ENCODE measurements at places on chromosomes 3 and 15.

- no peak for DNase-seq
Observed at GRCh38 chr3:107198581-107199181, 178.6 kb upstream of the CCDC54 start.

DNA sequence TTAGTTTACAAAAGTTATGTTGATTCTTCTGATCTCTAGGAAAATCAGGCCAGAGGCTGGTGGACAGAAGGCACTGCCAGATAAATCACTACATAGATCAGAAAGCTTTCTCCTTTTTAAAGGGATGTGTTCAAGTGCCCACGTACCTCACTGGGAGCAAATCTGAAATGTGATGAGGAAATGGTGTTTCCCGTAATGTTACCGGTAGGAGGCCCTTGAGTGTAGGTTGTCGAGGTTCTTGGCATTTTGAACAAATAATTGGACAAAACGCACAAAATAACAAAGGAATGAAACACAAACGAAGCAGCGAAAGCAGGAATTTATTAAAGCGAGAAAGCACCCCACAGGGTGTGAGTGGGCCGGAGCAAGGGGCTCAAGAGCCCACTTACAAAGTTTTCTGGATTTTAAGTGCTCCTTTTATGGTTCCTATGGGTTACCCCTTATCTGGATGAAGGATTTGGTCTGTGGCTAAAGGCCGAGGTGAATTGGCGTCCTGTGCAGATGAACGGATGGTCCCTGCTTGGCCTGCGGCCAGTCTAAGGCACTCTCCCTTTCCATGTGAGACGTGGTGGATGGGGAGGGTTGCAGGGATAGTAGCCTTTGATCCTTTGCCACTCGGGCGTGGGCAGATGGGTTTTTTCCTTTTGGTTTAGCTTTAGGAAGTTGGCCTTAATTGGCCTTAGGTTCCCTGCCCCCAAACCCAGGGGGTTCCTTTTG is 1.0 kb downstream of the SNX1 start:
- DNase-seq, result no peak

GRCh38 chr3:169650503-169650902 is 13.0 kb downstream of the MECOM start:
- no peak for DNase-seq

DNA sequence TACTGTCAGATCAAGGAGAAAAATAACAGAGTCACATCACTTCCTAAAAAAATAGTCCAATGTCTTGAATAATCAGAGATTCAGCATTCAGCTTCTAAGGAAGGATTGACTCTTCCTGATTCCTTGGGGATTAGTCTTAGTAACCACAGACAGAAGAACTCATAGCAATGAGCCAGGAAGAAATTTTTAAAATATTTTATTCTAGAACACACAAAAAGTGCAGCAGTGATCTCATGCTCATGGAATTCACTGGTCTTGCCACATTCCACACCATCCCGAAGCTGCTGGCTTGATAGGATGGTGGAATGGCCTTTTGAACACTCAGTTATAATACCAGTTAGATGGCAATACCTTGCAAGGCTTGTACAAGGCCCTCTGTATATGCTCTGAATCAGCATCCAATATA is 43.0 kb upstream of the ABI3BP start:
- DNase-seq, result no peak

- DNase-seq, result no peak
Observed at GRCh38 chr3:194827486-194827885, 141.8 kb downstream of the FAM43A start.

DNA sequence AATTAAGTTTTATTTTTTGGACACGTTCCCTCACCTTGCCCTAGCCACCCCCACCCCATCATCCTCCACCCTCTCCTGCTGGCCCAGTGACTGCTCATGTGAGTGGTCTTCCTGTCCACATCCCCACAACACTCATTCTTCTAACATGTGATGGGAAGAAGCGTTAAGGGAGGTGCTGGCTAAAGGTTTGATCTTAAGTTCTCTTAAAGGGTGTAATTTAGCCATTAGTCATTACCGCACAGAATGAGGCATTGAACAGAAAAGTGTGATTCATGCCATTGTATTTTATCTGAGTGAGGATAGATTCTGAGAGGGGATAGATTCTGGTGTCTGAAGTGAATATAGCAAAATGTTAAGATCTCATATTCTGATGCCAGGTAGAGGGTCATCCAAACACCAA is 272.9 kb upstream of the TPM1 start:
- no peak for DNase-seq

- DNase-seq, result no peak
Observed at GRCh38 chr3:163622384-163622783, 1455.9 kb downstream of the SI start.

GRCh38 chr3:145070795-145071194 is 1090.2 kb downstream of the PLOD2 start:
- no peak for DNase-seq

DNA sequence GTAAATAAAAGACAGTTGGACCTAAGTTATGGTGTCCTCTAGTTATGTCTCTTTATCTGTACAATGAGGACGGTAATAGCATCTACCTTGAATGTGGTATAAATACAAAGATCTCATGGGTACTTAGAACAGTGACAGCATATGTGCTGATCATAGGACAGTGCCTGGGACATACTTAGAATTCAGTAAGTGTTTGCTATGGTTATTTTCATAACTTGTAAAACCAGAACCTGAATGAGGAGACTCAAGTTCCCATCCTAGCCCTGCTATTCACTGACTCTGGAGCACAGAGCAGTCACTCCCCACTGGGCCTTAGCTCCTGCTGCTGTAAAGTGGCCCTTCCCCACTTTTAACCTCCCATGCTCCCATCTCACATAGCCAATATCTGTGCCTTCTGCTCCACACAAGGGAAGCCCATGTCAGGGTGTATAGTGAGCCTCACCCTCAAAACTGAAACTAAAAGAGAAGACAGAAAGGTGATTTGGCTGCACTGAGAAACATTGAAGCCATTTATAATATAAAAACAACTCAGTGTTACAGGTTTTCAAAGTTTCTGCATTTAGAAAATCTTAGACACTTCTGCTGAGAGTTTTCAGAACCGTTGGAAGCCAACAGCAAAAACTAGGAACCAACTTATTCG is 225.4 kb upstream of the UBE2E2 start:
- DNase-seq, result no peak

DNA sequence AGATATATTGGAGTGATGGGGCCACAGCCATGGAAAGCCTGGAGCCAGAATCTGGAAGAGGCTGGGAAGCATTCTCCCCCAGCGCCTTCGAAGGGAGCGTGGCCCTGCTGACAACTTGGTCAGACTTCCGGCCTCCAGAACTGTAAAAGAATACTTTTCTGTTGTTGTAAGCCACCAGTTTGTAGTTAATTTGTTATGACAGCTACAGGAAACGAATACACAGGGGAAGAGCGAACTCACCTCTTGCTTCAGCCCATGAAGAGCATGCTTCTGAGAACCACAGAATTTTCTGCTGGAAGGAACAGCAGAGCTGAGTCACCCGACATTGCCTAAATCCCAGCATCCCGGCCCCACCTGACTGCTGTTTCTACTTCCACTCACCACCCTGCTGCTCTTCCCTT is 501.7 kb downstream of the SHQ1 start:
- DNase-seq, result no peak

DNA sequence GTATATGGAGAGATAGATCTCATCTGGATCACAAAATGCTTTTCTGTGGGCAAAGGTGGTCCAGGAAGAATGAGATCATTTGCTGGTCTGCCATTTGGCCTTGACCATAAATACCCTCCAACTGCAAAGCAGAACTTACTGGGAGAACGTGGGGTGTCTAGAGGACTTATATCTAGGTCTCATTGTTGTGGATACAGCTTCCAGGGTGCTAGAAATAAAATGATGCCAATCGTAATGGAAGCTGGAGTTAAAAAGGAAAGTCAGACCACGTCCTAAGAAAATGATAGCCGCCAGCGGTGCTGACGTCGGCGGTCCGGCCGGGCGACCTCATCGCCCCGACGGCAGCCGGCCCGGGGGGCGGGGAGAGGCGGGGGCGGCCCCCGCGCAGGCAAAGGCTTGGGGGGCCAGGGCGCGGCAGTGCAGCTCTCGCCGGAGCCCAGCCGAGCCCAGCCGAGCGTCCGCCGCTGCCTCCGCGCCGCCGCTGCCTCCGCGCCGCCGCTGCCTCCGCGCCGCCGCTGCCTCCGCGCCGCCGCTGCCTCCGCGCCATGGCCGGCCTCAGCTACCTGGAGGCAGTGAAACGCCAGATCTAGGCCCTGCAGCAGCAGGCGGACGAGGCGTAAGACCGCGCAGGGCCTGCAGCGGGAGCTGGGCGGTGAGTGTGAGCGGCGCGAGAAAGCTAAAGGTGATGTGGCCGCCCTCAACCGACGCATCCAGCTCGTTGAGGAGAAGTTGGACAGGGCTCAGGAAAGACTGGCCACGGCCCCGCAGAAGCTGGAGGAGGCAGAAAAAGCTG is 89.5 kb downstream of the EOMES start:
- peak; percentile 30 for DNase-seq

DNA sequence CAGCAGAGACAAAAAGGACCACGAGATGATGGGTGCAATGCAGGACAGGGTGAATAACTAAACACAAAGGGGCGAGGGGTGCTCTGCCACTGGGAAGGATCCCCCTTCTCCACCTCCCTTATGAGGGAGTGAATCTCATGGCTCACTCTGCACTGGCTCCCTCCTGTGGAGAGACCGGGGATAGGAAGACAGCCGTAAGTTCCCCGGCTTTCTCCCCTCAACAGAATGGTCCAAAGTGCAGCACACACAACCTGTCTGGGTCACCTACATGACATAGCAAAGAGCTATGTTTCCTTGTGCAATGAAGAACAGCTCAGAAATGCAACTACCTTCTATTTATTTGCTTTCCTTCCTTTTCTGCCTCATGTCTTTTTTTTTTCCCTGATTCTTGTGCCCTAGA is 7.8 kb upstream of the ACSBG1 start:
- no peak for DNase-seq

DNA sequence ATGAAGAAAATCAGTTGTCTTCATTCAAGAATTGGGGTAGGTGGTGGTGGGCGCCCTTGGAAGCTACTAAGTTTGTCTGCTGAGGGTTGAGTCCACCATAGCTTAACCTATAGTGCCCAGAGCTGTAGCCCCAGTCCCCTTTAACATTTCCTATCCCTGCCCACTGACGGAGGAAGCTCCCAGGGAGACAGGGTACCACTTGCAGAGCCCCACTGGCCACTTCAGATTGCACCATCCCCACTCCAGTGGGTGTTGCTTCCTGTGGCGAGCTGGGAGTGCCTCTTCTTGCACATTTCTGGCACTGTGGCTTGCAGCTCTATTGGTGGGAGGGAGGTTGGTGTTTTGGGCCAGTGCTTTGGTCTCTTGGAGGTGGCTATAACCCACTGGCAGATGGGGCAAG is 2.7 kb downstream of the PXYLP1 start:
- no peak for DNase-seq

DNA sequence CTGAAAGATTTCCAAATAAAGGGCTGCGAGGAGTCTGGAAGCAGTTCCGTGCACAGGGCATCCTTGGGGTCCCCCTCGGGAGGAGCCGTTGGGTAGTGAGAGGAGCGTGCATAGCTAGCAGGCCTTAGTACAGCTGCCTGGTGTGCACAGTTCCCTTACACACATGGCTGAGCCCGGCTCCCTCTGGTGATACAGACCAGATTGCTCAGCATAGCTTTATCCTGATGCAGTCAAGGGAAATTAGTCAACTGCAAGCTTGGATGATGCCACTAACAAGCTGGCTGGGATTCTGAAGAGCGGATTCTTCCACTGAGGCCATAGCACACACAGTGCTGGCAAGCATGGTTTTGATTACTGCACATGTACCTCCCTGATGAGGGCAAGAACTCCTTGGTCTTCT is 349.4 kb downstream of the LRTM1 start:
- DNase-seq, result no peak

GRCh38 chr15:91133511-91133910 is 33.5 kb downstream of the SV2B start:
- DNase-seq, result no peak

- no peak for DNase-seq
Observed at GRCh38 chr15:43796566-43796965, 3.5 kb downstream of the SERINC4 start.

GRCh38 chr15:50190723-50191122 is 8.7 kb downstream of the SLC27A2 start:
- DNase-seq, result no peak

DNA sequence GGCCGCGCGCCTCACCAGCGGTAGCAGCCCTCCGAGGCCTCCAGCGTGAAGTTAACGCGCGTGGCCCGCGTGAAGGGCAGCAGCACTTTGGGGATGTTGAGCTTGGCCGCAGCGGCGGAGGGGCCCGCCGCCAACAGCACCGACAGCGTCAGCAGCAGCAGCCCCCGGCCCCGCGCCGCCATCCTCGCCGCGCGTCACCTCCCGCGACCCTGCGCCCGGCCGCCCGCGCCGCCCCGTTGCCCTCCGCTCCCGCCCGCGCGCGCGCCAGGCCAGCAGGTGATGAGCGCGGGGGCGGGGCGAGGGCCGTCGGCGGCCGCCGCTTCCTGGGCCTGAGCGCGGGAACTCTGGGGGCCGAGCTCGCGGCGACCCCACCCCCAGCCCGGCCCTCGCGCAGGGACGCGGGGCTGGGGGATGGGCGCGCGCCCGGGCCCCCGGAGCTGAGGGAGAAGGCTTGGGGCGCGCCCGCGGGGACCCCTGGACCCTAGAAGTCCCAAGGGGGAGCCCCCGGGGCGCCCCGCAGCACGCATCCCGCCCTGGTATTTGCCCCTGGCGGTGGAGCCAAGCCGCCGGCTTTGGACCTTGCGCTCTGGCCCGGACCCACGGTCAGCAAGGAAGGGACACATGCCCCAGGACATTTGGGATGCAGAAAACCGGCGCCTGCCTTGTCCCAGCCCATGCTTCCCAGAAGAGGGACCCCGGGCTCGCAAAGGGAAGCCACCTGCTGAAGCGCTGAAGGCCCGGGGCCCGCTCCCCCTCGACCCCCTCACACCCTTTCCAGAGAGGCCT is at the start of gene NUP210:
Gene NUP210 (minus strand): TSS at position 278 of the 786 bp plus-strand sequence. CDS start 96 bp downstream, at position 182.
- DNase-seq, result peak; percentile 19

GRCh38 chr15:62068810-62069167 is 2.0 kb downstream of the C2CD4A start:
- DNase-seq, result no peak

- no peak for DNase-seq
Observed at GRCh38 chr3:13400114-13400673, 19.9 kb downstream of the NUP210 start.

DNA sequence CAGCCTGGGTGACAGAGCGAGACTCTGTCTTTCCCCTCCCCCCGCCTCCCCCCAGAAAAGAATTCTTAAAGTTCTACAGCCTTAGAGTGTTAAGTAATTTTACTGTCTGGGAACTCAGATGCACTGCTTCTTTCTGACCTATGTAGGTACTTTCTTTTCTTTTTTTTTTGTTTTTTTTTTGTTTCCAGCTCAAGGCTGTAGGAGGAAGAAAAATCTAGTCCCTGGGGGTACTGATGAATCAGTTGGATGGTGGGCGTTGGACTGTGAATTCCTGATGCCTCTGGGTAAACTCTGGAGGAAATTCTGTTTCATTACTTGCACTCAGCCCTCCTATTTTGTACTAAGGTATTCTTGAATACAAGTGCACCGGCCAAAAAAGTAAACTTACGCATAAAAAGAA is 10.8 kb downstream of the GHRL start:
- DNase-seq, result no peak

Data from T follicular helper cell (primary cell).